ENCODE measurements at places on chromosomes 1 and 21. TPM values are rescaled to one million over a fixed set of nuclear protein-coding genes. Genes with fewer than 3 reads are reported as not detected.

Gene S100A7
- not detected for total RNA-seq

Gene CNKSR1
- total RNA-seq = not detected

Gene SLC30A2
- not detected for total RNA-seq

Gene CCDC190
- 4.6 TPM for total RNA-seq

Gene MFSD2A
- 2.3 TPM for total RNA-seq

Gene SLAMF9
- not detected for total RNA-seq

Gene SFPQ
- 152 TPM for total RNA-seq

Gene PGD
- 108 TPM for total RNA-seq

Gene FCGR1A
- not detected for total RNA-seq

Gene FCMR
- not detected for total RNA-seq

Gene TRIM58
- total RNA-seq = 0.09 TPM

Gene KLF17
- 1.1 TPM for total RNA-seq

Gene RHCE
- 0.27 TPM for total RNA-seq

All from fibroblast of the aortic adventitia (primary cell).